ENCODE measurements at places on chromosomes 1 and 21.

DNA sequence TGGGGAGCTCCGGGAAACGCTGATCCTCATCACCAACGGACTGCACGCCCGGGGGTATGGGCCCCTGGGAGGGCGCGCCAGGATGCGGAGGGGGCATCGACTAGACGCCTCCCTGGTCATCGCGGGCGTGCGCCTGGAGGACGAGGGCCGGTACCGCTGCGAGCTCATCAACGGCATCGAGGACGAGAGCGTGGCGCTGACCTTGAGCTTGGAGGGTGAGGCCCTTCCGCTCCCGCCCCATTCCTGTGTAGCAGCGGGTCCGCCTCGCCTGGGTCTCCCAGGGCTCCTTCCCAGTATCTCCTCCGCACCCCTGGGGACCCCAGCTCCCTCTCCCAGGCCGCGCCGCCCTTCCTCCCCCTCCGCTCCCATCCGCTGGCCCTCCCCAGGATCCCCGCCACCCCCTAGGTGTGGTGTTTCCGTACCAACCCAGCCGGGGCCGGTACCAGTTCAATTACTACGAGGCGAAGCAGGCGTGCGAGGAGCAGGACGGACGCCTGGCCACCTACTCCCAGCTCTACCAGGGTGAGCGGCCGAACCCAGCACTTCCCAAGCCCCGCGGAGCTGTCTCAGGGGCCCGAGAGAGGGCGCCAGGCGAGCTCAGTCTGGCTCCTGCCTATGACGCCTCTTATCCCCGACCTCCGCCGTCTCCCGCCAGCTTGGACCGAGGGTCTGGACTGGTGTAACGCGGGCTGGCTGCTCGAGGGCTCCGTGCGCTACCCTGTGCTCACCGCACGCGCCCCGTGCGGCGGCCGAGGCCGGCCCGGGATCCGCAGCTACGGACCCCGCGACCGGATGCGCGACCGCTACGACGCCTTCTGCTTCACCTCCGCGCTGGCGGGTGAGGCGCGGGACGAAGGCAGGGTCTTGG lies 5.0 kb downstream of the HAPLN2 start:
- DNase-seq: no peak

DNA sequence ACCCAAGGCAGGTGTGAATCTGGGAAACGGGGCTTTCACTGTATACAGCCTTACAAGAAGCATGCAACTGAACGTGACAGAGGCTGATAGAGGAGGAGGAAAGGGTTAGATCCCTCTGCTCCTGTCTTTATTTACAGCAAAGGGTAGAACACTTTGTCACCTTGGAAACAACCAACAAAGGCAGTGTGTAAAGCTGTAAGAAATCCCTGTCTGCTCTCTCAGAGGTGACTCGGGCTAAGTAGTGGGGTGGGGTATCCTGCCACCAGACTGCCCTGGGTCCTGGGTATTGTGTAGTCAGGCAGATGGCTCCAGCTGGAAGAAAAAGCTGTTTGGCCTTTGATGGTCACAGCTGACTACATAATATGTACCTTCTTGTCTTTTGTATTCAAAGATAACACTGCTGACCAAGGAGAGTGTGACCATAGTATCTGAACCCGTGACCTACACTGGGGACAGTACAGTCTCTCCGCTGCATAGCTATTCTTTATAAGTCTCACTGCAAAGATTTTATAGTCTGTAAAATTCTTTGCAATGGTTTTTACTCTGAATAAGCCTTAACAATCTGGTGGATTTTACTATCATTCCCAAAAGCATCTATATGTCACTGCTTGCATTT lies 22.1 kb upstream of the POU2F1 start:
- no peak for DNase-seq

GRCh38 chr1:41658431-41659158 lies 174.1 kb upstream of the EDN2 start:
- no peak for DNase-seq

- no peak for DNase-seq
Observed at GRCh38 chr1:32466761-32467160, 1.9 kb downstream of the ZBTB8B start.

DNA sequence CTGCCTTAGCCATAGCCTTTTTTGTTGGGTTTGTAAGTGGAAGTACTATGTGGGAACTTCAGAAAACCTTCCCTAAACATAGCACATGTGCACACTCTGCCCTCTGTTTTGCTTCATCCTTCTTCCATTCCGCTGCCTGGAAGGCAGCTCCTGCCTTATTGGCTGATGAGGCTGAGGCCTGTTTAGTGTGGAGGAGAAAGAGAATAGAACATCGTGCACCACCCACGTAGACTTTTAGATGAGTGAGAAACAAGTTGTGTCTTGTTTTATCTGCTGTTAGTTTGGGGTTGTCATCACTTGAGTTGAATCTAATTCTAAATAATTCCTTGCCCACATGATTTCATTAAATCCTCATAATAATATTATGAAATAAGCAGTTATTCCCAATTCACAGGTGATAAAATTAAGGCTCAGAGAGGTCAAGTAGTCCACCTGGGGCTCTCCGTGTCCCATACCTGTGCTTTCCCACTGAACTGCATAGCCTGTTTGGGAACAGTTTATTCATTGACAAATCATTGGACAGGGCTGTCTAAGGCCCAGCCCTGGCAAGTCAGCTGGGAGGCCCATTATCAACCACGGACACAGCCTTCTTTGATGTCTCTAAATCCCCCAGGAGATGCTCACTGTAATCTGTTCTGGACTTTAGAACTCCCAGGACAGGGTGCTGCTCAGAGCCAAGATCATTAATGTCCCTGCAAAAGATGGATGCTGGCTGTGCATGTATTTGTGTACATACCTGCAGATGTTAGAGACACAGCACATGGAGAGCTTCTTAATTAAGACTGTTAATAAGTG lies 93.0 kb downstream of the ABCA4 start:
- DNase-seq: no peak

GRCh38 chr1:63407002-63407401 lies 39.6 kb downstream of the ALG6 start:
- no peak for DNase-seq

GRCh38 chr21:43578677-43579303 lies 80.5 kb downstream of the HSF2BP start:
- DNase-seq: no peak

GRCh38 chr1:231903586-231904081 lies 277.0 kb downstream of the DISC1 start:
- DNase-seq: no peak

GRCh38 chr1:169484683-169485430 lies 887 bp downstream of the SLC19A2 start:
- DNase-seq: no peak

DNA sequence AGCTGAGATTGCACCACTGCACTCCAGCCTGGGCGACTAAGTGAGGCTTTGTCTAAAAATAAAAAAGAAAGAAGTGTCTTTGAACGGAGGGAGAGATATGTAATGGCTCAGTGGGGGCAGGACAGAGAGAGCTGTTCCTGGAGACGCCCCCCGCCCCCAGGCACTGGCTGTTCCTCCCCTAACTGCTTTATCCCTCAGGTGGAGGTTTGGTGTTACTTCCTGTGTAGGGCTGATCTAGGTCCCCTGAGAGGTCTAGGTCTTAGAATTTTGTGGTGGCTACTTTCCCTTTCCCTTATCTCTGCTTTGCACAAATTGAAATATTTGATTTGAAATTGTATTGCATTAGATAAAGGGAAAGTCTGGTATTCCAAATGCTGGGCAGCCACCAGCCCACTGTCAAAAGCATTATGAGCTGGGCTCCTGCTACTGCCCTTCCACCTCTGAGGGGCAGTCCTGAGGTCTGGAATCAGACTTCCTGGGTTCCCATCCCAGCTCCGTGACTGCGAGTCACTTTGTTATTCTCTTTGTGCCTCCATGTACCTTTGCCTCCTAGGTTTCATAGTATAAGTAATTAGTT lies 134.8 kb upstream of the KIF26B start:
- DNase-seq: no peak

DNA sequence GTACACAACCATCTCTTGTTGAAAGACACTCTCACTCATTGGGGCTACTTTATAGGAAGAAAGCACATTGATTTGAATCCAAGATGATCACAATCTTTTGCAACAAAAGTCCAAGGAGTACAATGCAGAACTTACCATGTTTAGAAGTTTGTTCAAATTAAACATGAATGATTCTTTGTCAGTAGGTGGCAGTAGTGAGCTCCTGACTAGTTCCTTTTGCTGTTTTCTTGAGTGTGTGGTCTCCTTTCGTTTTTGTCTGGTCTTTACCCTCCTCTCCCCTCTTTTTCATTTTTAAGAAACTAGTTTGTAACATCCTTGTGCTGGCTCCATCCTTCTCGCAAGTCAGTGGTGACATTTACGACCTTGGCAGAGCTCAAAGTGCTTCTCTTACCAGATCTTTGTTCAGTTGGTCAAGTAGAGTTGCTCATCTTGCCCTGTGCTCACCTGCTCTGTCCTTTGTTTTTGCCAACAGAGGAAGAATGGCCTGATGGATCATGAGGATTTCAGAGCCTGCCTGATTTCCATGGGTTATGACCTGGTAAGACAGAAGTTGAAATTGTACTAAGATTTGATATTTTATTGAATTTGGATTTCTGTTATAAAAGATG lies 35.7 kb upstream of the MTR start:
- DNase-seq: no peak

GRCh38 chr1:89451011-89451410 lies 73.6 kb upstream of the LRRC8B start:
- peak; percentile 24 for DNase-seq

DNA sequence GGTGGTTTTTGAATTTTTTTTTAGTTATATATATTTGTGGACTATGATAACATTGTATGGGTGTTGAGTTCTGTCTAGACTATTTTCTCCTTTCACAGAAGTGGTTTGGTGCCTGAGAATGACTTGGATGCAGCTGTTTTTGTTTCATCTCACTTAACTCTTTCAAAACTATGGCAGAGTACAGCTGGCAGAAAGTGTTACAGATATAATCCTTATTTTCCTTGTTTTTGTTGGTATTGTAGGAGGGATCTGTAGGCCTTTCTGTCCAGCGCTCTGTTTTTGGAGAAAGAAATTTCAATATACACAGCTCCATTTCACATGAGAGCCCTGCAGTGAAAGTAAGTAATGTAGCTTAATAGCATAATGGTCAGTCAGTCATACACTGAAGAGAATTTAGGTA lies 13.1 kb downstream of the CDC7 start:
- DNase-seq: no peak

- DNase-seq: no peak
Observed at GRCh38 chr21:45862543-45863207, 118.9 kb upstream of the COL6A1 start.

DNA sequence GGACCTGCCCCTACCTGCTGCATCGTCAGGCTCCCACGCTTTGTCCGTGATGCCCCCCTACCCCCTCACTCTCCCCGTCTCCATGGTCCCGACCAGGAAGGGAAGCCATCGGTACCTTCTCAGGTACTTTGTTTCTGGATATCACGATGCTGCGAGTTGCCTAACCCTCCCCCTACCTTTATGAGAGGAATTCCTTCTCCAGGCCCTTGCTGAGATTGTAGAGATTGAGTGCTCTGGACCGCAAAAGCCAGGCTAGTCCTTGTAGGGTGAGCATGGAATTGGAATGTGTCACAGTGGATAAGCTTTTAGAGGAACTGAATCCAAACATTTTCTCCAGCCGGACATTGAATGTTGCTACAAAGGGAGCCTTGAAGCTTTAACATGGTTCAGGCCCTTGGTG lies 8.9 kb downstream of the SPATA46 start:
- no peak for DNase-seq

DNA sequence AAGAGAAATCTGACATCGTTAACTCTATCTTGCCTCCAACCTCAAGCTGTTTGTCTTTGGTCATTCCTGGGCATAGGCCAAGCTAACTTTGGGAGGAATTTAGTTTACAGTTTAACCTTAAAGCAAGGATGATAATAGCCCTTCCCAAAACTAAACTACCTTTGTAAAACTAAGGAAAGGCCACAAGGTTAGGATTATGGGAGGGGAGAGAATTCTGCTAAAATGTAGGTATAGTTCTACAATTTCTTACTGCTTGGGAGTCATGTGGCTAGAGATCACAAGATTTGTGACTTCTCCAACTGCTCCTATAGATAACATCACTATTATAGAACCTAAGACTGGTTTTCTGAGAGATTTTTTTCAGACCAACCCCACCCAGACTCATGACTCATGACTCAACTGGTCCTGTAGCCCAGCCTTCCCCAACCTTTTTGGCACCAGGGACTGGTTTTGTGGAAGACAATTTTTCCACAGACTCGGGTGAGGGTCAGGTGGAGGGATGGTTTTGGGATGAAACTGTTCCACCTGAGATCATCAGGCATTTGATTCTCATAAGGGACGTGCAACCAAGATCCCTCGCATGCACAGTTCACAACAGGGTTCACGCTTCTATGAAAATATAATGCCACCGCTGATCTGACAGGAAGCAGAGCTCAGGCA lies 70.7 kb upstream of the MUTYH start:
- DNase-seq: no peak

DNA sequence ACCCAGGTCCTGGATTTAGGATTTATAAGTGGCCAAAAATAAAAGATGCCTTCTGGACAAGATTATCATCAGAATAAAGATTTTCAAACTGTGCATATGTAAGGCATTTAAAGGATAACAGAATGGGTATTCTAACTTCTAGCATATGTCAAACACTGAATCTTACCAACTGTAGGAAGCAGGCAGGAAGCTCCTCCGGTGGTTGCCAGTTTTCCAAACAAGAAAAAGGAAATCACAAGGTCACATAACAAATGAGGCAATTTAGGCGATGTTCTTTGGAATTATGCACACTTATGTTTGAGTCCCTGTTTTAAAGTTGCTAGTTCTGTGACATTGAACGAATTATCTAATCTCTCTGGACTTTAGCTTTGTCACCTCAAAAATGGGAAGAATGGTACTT lies 48.9 kb downstream of the ATP6V1G3 start:
- DNase-seq: no peak

GRCh38 chr21:21559285-21560045 lies 561.3 kb downstream of the NCAM2 start:
- DNase-seq: no peak

DNA sequence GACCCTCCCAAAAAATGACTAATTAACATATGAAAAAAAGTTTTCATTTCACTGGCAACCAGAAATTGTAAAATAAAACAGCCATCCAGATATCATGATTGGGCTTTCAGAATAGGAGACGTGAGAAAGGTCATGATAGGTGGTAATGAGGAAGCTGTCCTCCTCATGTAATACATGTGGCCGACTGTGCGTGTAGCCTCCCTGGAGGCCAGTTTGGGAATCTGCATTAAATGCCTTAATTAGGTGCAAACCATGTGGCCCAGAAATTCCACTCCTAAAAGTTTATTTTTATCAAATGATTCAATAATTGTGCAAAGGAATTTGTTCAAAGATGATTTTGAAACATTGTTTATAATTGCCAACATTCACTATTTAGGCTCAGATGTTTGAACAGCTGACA lies 127.6 kb upstream of the C1orf105 start:
- DNase-seq: no peak

Measured in stimulated activated CD4-positive, alpha-beta T cell treated with anti-CD3 and anti-CD28 coated beads, Interleukin-12 subunit alpha, Interleukin-12 subunit beta, amount 100 ng/mL, for 48 hours (primary cell).